ENCODE measurements at places on chromosomes 1 and 21.

DNA sequence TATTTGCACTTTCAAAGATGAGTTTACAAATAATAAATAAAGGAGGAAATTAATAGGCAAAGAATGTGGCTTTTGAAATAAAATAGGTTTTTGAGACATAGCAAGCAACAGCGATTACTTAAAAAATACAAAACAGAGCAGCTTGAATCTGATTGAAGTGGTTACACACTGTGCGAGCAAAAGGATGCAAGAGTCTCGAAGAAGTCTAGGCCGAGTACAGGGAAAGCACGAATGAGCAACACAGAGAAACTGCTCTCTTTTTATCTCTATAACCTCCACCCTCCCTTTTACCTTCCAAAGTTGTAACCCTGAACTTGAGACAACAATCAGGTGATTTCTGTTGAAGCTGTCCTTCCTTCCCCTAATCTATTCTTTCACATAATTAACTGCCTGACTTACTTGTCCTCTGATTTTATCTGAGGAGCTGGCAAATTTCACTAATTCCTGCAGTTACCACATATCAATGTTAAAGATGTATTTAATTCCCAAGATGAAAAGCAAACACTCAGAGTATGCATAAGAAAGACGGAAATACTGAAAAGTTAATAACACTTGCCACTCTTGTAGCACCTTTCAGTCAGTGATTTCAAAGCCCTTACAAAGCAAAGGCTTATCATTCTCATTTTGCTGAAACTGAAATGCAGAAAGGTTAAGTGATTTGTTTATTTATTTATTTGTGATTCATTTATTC lies 1030.1 kb downstream of the ADGRL2 start:
- DNase-seq: no peak

GRCh38 chr1:162070825-162071224 lies 1.3 kb downstream of the NOS1AP start:
- no peak for DNase-seq

- DNase-seq: no peak
These were observed 21.0 kb downstream of the HSPA13 start for GRCh38 chr21:14361958-14362357.

DNA sequence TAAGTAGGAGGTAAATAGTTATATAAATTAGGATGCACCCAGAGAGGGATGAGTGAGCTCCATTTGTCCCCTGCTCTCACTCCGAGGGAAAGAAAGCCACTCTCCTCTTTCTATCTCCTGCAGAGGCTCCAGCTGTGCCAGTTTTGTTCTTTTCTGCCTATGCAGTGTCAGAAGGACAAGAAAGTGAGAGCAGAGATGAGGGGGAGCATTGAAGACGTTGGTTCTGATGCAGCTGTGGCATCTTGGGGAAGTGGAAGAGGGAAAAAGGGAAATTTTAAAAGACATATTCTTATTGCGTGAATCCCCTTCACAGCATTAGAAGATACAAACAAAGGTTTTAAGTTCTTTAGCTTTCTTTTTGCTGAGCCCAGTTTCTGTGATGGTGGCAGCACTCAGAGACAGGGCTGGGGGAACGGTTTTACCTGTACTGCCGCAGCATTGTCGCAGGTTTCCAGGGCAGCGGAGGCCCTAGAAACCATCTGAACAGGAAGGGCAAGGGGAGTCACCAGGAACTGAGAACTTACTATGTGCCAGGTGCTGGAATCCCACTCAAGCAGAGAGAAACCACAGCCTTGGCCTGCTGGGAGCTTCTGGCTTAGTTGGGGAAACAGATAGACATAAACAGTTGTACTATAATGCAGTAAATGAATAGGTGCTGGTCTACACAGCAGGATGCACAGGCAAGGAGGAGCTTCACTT lies 44.9 kb upstream of the USP24 start:
- DNase-seq: no peak

GRCh38 chr1:171344473-171344820 lies 30.5 kb downstream of the FMO4 start:
- no peak for DNase-seq

- no peak for DNase-seq
These were observed 285.0 kb downstream of the DUSP10 start for GRCh38 chr1:221456918-221457317.

DNA sequence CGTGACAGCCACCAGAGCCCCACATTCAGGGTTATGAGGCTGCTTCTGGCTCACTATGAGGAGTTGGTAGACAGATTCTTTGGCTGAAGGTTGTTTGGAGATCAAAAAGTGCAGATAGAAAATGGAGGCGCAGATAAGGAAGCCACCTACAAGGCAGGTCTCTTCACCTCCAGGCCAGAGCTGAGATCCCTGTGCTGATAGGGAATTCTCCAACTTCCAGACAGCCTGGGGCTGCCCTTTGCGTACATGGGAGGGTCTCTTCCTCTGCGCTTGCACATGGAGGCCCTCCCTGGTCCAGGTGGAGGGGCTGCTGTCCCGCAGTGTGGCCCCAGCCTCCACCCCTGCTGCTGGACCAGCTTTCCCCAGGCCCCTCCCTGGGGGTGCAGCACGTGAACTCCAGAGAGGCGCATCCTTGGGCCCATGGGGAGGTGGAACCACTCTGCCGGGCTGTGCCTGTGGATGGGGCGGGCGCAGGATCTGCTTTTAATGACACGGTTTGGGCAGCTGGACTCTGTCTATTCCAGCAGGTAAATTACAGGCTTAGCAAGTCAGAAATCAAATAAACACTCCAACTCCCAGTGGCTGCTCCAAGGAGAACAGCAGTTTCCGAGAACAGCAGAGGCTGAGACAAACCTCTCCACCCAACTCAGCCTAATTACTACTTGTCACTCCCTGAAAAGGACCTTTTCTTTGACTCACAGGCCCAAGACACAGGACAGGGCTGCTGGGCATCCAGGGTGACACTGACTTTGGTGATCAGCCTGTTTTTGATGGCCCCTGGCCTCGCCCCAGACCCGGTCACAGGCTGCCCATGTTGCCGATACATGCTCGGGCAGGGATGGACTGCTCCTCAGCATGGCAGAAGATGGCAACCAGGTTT lies 12.4 kb downstream of the OXCT2 start:
- DNase-seq: no peak

DNA sequence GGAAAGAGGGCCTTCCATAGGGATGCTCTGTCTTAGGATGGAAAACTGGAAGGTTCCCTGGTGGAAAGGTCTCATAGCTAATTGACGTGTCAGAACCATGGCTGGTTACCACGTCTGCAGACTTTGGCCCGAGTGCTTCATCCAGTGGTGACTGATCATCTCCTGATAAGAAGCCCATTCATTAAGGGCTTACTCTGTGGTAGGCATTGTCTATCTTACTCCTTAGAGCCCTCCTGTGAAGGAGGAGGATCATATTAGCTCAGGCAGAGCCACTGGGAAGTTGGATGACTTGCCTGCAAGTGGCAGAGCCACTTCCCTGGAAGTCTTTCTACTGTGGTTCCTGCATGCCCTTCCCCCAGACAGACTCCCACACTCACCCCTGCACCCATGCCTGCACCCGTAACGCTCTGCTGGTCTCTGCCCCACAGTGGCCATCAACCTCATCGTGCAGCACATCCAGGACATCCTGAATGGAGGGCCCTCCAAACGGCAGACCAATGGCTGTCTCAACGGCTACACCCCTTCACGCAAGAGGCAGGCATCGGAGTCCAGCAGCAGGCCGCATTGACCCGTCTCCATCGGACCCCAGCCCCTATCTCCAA lies 79.9 kb downstream of the UCK2 start:
- no peak for DNase-seq

GRCh38 chr1:87706203-87706602 lies 377.5 kb downstream of the LMO4 start:
- no peak for DNase-seq

DNA sequence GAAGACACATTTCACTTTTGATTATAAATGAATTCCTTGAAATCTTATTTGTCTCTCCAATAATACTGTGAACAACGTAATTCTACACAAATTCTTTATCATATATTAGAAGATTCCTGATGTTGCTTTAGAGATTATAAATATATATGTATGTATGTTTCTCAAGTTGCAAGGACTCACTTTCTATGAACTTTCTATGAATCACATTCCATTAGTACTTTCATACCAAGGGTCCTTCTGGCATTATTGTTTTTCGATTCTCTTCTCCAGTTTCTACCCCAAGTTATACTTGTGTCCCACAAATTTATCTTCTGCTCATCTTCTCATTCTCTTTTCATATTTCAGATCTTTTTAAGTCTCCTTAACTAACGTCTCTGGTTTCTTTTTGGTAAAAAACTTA lies 55.9 kb downstream of the ZNHIT6 start:
- no peak for DNase-seq

DNA sequence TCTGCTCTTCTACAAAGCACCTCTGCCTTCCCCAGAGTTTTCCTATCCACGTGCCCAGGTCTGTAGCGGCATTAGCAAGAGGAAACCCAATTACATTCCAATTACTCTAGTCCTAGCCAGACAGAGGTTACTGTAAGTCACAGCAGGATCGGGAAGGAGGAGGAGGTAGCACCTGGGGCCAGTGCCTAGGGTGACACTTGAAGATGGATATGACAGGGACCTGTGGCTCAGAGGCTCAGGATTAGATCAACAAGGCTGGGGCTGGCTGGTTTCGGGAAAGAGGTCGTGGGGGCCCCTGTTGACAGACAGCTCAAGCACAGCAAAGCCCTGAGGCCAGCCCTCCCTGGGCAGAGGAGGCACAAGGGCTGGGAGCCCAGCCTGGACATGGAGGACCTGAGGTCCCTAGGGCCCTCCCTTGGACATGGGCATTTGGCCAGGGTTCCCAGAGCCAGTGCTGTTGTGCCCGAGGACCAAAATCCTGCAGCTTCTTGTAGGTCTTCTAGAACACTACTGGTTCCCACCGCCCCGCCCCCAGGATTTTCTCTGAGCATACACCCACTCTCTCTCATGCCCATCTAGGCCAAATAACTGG lies 3.0 kb upstream of the HCRTR1 start:
- DNase-seq: no peak

GRCh38 chr1:204883405-204883804 lies 12.7 kb downstream of the NFASC start:
- no peak for DNase-seq

- no peak for DNase-seq
These were observed 10.6 kb downstream of the THBS3 start for GRCh38 chr1:155196893-155197638.

DNA sequence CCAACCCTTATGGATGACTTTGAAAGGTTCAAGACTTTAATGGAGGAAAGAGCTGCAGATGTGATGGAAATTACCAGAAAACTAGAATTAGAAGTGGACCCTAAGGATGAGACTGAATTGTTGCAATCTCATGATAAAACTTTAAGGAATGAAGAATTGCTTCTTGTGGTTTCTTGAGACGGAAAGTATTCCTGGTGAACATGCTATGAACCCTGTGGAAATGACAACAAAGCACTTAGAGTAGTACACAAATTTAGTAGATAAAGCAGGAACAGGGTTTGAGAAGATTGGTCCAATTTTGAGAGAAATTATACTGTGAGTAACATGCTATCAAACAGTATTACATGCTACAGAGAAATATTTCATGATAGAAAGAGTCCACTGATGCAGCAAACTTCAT lies 215.4 kb downstream of the OMA1 start:
- DNase-seq: no peak

- no peak for DNase-seq
These were observed 93.1 kb upstream of the ETS2 start for GRCh38 chr21:38712664-38713063.

- DNase-seq: no peak
These were observed 15.3 kb downstream of the RNF187 start for GRCh38 chr1:228502522-228502921.

DNA sequence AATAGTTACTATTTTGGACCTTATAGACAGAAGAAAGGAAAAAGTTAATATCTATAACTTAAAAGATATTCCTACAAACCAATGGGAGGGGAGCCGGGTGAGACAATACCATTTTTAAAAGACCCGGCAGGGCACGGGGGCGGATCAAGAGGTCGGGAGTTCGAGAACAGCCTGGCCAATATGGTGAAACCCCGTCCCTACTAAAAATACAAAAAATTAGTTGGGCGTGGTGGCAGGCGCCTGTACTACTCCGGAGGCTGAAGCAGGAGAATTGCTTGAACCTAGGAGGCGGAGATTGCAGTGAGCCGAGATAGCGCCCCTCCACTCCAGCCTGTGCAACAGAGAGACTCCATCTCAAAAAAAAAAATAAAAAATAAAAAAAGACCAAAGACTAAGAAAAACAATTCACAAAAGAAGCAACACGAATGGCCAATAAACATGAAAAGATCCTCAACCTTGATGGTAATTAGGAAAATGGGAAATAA lies 1.2 kb upstream of the PSMB2 start:
- DNase-seq: peak; percentile 19

GRCh38 chr1:179128520-179128919 lies 46.6 kb downstream of the TOR3A start:
- no peak for DNase-seq

DNA sequence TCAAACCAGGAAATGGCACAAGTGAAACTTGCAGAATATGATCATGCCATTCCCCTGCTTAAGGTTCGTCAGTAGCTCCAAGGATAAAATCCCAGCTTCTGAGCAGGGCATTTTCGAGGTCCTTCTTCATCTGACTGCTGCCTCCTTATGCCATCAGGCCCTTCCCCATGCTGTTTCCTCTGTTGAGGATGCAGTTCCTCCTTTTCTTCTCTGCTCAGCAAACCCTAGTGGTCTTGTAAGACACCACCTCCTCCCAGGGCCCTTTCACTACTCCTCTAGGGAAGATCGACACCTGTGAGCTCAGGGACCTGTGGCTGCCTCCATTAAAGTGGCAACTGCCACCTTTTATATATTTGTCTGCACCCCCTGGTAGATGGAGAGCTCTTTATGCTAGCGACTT lies 62.1 kb upstream of the JUN start:
- DNase-seq: no peak

DNA sequence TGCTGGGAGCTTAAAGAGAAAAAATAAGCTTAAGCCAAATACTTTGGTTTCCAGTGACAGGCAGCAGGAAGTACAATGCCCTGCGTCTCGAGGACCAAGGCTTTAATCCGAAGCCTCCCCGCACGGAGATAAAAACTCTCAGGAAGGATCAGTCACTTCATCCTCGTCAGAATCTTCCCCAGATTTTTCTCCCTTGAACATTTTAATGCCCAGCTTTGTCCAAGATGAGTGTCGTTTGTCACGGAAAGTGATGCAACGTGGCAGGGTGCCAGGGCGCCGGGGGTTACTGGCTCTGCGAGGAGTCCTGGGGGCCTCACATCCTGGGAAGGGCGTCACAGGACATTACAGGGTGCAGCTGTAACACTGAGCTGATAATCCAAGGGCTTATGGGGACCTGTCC lies 25.2 kb upstream of the PCBP3 start:
- no peak for DNase-seq

Data from stimulated activated CD4-positive, alpha-beta T cell treated with anti-CD3 and anti-CD28 coated beads, Interleukin-1b, Interleukin-23, amount 100 ng/mL, for 48 hours (primary cell).